Germinal center (tissue), 1 donor: ENCODE measurements at places on chromosomes 3 and 15.

DNA sequence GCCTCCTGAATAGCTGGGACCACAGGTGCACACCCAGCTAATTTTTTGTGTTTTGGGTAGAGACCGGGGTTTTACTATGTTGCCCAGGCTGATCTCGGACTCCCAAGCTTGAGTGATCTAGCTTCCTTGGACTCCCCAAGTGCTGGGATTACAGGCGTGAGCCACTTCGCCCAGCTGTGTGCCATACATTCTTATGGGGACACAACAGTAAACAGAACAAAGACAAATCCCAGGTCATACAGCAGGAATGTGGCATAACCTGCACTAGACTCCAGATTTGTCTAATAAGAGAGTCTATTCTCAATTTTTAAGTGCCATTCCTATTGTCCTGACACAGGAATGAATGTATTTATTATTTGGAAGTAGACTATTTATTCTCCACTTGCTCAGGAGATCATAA is 17.6 kb downstream of the ARL6IP5 start:
- DNase-seq, result no peak

GRCh38 chr15:70225416-70225815 is 127.7 kb upstream of the TLE3 start:
- DNase-seq, result no peak

DNA sequence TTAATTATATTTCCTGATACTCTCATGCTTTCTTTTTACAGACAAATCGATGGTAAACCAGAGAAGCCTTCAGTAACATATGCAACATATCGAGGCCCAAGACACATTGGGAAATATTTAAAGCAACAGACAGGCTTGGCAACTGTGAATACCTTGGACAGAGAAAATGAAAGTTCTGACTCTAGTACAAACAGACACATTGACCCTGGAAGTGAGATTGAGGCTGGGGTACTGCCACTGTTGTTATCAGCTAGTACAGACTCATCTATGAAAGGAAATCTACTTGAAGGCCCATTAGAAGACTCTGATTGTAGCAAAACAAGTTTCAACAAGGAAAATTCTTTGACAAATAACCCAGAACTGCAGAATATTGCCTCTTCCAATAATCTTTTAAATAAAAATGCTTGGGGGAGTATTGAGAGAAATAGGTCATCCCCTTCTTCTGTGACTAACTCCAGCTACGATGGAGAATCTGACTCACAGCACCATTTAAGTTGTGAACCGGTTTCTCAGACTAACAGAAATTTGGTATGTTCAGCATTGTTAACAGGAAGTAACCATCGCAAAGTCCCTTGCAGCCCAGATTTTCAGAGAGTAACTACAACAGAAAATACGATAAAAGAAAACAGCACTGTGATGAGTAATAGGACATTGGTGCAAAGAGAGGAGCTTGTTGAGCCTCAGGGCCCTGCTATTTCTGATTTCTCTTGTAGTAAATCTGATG is 50.2 kb downstream of the CRYBG3 start:
- no peak for DNase-seq

GRCh38 chr15:85475317-85475701 is 94.9 kb downstream of the AKAP13 start:
- peak; percentile 47 for DNase-seq

DNA sequence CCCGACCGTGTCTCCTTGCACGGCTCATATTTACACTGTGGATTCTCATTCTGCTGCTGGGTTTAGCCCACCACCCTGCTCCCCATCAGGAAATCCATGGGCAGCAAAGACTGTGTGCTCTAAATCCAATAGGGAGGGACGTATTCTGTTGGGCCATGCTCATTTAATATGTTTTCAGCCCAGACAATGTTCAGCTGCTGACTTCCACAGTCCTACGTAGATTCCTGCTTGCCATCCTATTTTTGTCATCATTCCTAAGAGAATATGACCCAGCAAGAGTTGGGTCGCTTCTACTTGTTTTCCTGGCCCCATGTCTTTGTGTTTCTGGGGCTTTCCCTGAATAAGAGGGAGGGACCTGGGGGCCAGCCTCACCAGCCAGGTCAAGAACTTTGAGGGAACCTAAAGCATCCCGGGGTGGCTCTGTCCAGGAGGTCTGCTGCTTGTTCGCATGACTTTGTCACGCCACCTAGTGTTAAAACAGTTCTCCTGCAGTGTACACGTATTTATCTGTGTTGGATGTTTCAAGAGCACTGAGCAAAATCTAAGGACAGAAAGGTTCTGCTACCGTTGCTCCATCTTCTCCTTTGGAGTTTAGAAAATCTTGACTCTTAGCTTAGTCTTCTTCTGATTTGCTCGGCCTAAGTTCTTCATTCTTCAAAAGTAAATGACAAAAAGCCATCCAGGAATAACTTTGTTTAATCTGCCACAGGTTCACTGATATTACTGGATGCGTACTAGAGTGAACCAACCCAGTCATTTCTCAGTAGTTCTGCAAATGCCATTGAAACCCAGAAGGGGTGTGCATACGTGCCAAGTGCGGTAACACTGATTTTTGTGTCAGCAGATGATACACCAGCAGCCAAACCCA is 79.8 kb upstream of the NR2E3 start:
- DNase-seq, result peak; percentile 70

DNA sequence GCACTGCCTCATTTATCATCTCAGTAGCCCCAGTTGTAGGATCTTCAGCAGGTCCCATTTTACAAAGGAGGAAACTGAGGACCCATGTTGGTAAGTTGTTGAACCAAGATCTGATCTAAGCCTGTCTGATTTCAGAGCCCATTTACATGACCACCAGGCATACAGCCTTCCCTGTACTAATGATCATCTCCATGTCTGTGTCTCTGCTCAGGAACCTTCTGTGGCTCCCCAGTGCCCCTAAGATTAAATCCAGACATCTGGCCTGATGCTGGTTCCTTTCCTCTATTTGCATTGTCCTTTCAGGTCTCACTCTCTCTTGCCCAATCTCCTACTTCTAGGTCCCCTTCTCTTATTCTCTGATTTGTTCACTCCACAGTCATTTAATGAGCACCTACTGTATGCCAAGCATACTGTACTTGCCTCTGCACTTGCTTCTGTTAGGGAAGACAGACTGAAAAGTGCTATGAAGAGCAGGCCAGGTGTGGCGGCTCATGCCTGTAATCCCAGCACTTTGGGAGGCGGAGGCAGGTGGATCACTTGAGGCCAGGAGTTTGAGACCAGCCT is 32.4 kb downstream of the ATP2B2 start:
- no peak for DNase-seq

GRCh38 chr15:88003541-88004327 is 252.8 kb downstream of the NTRK3 start:
- DNase-seq, result no peak

DNA sequence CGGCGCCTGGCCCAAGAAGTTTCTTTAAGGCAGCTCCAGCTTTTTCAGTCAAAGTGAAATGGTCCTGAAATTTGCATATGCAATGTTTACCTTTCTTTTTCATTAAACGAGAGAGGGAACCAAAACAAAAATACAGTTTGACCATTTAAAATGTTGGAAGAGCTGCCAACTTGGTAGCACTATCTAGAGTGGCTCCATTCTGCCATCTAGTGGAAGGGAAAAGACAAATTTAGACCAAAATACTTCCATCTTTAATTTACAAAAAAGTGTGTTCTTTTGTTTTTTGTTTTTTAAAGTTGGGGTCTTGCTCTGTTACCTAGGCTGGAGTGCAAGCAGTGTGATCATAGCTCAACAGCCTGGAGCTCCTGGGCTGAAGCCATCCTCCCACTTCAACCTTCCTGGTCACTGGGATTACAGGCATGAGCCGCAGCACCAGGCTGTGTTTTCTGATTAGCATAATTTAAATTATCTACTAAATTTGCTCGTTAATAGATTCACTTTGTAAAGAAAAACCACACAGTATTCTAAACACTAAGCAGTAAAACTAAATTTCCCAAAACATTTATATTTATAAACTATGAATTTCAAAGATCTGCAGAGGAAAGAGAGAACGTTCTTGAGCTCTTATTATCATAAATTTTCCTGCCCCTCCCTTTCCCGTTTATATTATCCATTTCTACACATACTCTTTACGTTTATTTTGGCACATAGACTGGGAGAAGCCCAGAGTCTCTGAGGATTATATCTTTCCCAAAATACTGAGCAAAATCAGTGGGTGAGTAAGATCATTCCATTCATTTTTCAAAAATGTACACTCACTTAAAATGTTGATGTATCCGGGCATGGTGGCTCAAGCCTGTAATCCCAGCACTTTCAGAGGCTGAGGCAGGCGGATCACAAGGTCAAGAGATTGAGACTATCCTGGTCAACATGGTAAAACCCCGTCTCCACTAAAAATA is 15.4 kb upstream of the RFC4 start:
- peak; percentile 33 for DNase-seq

GRCh38 chr3:42544492-42545283 is 37.1 kb downstream of the SEC22C start:
- DNase-seq, result no peak

DNA sequence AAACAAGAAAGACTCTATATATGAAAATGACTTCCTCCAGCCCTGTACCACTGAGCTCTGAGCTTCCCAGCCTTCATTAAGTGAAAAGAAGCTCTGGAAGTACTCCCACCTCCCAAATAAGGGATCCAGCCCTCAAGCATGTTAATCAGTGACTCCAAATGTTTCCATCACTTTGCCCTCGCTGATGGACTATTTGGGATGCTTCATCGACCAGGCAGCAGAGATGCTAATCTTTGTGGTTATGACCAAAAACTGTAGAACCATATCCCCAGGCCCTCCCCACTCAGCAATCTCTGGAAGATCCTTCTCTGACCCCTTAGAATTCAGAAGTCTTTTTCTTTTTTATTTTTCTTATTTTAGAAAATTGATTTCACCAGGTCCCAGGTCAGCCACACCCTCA is 2.3 kb upstream of the CTDSPL start:
- DNase-seq, result no peak

- DNase-seq, result no peak
Measured at GRCh38 chr3:177742273-177742672, 545.0 kb upstream of the TBL1XR1 start.

GRCh38 chr15:72206677-72207000 is 9.1 kb upstream of the GRAMD2A start:
- DNase-seq, result no peak
